ENCODE measurements at places on chromosomes 2 and 18.

DNA sequence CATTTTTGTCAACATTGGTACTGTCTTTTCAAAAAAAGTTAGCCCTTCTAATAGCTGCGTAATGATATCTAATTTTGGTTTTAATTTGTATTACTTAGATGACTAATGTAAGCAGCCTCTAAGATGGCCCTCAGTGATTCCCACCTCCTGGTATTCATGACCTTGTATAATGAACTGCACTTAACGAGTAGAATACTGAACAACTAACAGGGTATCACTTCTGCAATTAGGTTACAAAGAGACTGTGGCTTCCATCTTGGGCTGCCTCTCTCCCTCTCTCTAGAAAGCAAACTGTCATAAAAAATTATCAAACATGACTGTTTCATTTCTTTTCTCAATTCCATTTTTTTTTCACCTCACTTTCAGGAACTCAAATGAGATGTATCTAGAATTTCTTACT is 120.9 kb downstream of the RNF152 start:
- no peak for DNase-seq

DNA sequence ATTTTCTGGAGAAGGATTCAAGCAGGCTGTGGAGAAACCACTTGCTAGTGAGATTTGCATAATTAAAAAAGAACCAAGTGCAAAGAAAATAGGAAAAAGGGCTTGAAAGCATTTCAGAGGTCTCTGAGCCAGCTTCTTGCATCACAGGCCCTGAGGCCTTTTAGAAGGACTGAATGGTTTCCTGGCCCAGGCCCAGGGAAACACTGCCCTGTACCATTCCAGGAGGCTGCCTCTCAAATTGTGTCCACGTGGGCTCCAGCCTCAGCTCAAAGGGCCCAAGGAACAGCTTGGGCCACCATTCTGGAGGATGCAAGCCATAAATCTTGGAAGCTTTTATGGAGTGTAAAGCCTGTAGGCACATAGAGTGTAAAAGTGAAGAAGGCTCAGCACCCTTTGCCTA is 523.3 kb upstream of the VRK2 start:
- no peak for DNase-seq

DNA sequence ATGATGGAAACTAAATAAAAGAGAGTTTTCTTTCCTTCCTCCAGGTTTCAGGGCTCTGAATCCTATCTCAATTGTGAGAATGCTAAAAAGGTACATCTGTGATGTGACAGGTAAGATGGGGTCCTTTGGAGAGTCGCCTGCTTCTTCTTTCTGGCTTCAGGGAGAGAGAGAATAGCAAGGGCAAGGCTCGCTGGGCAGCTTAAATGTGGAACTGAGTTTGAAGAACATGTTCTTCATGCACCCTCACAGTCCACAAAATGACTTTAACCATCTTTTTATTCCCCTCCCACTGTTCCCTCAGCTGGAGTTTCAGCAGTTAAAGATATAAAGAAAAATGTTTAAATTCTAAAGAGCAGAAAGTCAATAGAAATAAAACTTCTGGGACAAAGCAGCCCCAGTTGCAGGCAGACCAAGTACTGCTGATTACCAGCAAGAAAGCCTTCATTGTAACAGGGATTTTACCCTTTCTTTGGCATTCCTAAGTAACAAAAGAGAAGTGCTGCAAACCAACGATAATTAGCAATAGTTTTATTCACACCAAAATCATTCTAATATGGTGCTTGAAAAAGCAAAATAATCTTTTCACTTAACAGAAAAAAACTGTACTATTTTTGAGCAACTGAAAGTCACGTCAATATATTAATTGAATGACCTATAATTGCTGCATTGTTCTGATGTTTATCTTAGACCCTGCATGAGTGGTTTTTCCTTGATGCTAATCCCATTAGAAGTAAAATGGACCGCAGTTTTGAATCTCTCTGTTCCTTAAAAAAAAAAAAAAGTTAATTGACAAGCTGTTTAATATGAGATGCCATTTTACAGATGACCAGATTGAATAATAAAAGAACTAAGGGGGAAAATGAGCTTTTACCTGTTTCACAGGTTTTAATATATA is 61.5 kb downstream of the LRP2 start:
- DNase-seq: no peak

DNA sequence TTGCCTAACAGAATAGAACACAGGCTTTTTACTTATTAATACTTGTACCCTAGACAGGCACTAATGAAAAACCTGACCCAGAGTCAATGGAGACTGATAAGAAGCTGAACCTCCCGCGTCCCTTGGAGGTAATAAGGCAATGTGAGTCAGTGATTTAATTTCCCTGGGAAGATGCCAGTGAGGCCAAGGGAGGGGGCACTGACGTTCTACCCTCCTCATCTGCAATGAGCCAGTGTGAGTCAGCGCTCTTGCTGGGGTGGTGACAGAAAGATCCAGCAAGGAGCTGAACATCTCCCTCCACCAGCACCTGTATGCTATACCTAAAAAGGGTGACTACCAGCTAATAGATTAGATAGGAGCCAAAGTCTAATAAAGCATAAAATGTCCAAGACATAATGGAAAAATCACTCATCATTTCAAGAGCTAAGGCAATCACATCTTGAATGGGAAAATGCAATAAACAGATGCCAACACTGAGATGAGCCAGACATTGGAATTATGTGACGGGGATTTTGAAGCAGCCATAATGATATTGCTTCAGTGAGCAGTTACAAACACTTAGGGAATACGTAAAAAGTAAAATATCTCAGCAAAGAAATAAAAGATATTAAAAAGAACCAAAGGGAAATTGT is 116.9 kb downstream of the TPGS2 start:
- no peak for DNase-seq

DNA sequence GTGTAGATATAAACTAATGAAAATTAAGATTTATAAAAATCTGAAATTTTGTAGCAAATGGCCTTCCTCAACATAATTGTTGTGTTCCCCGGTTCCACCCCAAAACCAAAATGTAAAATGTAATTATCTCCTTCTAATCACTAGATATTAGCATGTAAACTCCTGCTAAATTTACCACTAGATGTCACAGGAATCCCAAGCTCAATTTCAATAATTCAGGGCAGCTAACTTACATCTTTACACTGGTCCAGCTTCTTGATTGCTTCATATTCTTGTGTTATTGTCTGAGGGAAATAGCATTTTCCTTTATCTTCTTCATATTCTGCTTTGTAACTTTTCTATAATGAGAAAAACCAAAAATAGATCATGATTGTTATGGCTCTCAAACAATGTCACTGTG is 42.6 kb downstream of the NEB start:
- DNase-seq: no peak

GRCh38 chr18:22800551-22800951 is 132.6 kb upstream of the RBBP8 start:
- DNase-seq: no peak

GRCh38 chr18:78292618-78293380 is 686.8 kb upstream of the SALL3 start:
- DNase-seq: no peak

- DNase-seq: no peak
Observed at GRCh38 chr2:182033449-182033848, 47.8 kb downstream of the PPP1R1C start.

DNA sequence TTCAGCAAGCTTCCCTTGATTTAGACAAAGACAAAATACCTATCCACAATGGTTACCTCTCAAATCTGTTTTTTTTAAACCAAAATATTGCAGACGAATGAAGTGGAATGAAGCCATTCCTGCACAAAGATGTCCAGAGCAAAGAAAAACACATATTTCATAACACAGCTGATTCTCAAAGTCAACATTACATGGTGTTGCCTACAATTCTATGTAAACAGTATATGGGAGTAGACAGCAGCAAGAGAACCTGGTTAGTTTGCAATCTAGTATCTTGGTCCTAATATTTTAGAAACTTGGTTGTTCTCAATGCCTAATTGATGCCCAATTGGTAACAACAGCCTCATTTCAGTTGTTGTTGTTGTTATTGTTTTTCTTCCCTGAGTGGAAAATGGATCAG is 1240.9 kb upstream of the CHAC2 start:
- no peak for DNase-seq

DNA sequence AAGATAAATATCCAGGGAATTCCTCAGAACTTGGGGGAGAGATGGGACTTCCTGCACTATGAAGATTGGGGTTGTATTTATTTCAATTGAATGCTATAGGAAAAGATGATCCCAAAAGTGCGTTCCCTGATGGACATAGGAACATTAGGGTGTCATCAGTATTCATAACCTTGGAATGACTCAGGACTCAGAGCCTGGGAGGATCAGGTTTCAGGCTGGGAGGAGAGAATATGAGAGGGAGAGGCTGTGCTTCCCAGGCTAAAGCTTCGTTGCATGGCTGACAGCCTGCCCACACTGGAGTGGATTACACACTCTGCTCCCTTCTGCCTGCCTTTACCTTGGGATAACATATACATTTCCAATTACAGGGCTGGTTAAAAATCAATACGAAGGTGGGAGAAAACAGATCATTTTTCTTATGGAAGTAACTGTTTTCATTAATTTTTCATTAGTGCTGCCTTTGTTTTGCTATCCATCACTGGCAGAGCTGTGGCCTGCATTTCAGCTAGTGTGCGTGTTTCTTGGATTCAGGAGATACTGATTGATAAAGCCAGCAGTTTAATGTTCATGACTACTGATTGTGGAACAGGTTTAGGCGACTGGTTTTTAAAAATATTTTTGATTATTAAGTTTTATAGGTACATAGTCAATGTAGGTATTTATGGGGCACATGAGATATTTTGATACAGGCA is 118.7 kb downstream of the KCTD1 start:
- DNase-seq: no peak

GRCh38 chr2:196719110-196719872 is 79.8 kb downstream of the CCDC150 start:
- no peak for DNase-seq

DNA sequence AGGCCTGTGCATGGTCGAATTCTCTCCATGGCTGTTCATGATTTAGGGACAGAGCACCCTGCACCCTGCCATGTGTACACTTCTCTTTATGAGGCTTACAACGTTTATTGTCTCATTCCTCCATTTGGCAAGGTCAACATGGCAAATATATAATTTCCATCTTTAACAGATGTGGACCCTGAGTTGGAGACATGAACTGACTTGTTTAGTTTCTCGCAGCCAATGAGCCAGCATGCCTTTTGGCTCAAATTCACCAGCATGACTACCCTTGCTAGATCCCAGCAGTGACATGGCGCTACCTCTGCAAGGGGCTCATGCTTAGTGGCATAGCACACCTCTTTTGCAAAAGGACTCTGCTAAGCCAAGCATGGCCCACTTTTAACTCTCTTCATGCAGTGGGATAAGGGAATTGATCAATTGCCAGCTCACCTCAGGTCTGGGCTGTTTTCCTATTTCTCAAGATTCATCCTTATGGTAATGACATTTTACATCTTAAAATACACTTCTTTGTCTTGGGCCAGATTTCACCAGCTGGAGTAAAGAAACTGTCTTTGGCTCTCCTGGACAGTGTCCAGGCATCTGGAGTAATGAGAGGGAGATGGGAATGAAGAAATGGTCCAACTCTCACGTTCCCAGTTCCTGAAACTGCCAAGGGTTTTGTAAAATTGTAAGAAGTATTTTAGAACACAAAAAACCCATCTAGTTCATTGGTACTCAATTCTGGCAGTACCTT is 159.5 kb downstream of the SETBP1 start:
- DNase-seq: no peak

- DNase-seq: no peak
Observed at GRCh38 chr2:232299927-232300674, 78.5 kb upstream of the ALPP start.

- DNase-seq: no peak
Observed at GRCh38 chr2:224946895-224947294, 95.4 kb downstream of the DOCK10 start.

- DNase-seq: no peak
Observed at GRCh38 chr18:48979944-48980890, 29.5 kb upstream of the SMAD7 start.

DNA sequence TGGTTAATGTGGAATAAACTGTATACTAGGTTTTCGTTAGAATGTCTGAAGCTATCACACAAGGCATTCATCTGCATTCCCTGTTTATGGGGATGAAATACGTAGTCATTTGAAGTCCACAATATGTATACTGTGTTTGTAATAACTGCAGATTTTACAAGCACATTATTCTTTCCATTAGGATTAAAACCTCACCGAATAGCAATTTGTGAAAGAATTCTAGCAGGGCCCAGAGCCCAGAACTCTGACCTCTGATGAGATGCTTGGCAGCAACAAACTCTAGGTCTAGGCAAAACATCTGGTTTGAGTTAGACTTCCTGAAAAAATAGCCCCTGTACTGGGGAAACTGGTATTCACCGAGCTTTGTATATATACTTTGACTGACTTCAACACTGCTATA is 158.2 kb downstream of the SRBD1 start:
- no peak for DNase-seq

GRCh38 chr2:101150306-101151145 is 656 bp downstream of the TBC1D8 start:
- DNase-seq: no peak

DNA sequence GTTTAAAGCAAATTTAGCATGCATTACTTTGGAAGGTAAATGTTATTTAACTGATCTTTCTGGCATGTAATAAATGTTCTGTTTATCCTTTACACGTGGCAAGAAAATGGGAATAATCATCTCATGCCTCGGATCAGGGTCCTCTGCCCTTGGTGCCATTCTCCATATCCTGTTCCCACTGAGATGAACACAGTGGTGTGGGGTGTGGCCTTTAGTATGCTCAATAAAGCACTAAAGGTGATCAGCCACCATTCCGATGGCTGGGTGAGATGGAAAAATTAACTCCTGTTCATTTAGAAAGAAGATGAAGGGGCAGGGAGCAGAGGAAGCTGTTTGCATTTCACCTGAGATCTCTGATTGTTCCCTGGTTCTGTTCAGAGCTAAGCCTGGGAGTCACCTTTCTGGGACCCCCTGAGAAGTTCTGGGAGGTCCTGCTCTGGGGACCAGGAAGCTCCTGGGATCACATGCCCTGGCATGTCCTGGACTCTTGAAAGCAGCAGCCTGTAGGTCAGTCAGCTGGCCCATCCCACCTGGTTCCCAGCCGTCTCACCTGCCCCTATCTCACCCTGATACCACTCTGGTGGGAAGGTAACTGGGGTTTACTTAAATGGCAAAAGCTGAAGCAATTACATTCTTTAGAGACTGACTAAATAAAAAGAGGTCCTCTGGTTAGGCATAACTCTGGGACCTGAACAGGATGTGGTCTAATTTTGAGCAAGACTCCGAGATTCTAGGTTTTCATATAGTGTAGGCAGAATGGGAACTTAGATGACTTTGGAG is 288.9 kb upstream of the EPAS1 start:
- DNase-seq: no peak

GRCh38 chr18:2880473-2880872 is 33.7 kb downstream of the EMILIN2 start:
- DNase-seq: no peak

DNA sequence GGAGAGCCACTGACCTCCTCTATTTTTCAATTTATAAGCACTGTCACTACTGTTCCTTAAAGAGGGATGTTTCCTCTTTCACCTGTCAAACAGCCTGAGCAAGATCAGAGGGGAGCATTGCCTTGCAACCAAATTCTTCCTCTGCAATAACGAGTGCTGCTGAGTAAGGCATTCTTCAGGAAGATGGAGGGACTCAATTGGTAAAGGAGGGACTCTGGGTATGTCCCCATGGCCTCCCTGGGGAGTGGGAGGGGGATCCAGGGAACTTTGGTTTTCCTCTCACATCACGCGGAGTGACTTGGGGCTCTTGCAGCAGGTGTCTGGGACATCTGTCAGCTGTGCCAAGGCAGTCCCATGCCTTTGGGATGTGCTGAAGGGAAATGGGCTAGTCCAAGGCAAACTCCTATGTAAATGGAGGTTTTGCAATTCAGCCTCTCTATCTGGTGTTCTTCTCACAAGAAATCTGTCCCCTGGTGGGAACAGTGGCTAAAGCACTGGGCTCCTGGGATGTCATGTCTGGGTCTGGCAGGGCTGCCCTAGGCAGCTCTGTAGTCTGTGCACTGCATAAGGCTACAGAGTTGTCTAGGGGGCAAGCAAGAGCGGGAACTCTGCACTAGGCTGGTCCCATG is 14.4 kb upstream of the HES6 start:
- DNase-seq: no peak

Measured in stimulated activated CD4-positive, alpha-beta T cell treated with anti-CD3 and anti-CD28 coated beads, TNF-alpha, amount 100 ng/mL, for 24 hours (primary cell).